Ecto neural progenitor cell (in vitro differentiated cells): ENCODE measurements at places on chromosomes 2 and 18.

- DNase-seq, result no peak
Measured at GRCh38 chr2:196957881-196958525, 31.5 kb upstream of the PGAP1 start.

DNA sequence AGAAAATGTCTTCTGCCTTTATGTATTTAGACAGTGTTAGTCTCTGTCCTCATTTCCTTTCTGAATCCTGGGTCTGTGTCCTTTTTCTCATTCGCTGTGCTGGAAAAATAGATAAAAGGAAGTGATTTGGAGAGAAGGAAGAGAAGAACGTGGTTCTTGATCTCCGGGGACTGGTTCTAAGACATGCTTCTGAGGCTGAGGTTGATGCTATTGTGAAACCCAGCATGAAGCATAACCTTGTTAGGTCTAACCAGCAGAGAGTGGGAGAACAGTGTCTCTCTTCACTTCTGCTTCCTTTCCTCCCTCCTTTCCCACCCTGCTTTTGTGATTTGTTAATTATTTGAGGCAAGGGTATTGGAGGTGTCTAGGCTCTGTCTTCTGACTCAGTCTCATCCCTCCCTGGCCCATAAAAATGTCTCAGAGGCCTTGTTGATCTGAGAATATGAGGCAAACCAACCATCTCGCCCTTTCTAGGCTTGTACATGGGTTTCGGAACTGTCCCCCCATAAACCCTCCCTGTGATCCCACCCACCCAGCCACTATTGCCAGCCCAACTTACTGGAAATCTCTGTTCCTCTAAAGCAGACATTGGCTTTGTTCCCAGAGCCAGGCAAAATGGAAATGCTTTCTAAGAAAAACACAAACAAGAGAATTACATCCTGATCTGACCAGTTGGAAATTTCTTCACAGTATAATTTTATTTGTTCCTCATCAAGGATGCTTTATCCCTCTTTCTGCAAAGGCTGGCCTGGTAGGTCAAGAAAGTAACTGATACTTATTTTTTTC, 360.6 kb upstream of the TNP1 start:
- DNase-seq, result no peak

DNA sequence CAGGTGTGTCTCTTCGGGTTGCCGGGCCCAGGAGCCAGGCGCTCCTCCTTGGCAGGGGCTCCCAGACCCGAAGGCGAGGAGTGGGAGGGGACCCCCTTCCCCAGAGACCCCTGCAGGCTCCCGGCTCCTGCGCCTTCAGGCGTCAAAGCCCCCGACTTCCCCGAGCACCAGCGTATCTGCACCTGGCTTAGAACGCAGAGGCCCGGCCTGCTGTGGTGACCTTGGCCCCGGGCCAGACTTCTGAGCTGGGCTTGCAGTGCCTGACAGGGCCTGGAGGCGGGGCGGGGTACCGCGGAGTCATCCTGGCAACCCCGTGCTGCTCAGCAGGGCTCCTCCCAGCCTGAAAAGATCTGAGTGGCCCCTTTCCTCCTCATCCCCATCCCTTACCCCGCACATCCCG, 27.0 kb downstream of the SKA1 start:
- no peak for DNase-seq

GRCh38 chr2:152655880-152656279, 61.4 kb downstream of the PRPF40A start:
- no peak for DNase-seq

GRCh38 chr2:239326831-239327535, 73.8 kb downstream of the HDAC4 start:
- peak; percentile 31 for DNase-seq

- no peak for DNase-seq
Measured at GRCh38 chr2:83055376-83056010, 1403.6 kb downstream of the SUCLG1 start.

DNA sequence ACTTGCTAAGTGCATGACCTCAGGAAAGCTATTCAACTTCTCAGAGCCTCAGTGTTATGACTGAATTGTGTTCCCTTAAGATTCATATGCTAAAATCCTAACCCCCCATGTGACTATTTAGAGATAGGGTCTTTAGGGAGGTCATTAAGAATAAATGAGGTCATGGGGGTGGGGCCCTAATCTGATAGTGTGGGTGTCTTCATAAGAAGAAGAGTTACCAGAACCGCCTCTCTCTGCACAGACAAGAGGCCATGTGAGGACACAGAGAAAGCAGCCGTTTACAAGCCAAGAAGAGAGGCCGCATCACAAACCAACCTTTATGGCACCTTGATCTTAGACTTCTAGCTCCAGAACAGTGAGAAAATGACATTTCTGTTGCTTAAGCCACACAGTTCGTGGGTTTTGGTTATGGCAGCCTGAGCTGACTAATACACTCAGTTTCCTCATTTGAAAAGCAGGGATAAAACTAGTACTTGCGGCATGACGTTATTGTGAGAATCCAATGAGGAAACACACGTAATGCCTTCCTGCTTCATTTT, 9.9 kb downstream of the SH2D6 start:
- DNase-seq, result no peak

GRCh38 chr18:62925031-62925688, 209.8 kb downstream of the PHLPP1 start:
- DNase-seq, result no peak

DNA sequence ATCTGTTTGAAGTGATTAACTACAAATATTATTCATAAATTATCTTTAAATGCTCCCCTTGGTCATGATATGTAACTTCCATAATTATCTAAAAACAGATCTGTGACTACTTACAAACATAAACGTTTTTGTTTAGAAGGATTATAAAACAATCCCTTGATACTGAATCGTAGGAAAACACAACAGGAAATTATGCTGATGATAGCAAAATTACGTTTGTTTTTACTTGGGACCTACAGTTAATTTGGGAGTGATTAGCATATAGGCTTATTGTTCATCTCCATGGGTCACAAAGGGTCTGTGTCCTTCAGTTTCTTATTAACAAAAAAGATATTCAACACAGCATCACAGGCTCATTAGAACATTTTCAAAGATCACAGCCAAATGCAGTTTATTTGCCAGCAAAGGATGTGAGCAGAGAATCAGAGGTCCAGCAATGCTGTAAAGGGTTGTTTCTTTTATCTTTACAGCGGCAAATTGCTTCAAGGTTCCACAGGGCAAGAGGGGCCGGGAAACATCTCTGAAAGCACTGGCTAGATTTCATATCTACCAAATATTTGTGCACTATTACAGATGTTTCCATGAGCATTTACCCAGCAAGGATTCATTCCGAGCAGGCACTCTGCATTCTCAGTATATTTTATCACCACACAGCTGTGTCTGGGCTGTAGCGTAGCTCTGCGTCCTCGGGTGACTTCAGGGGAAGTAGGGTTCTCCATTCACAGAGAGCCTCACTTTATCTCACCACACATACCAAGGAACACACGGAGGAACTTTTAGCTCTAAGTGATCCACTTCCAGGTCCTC, 4.1 kb downstream of the CCDC195 start:
- DNase-seq, result no peak

DNA sequence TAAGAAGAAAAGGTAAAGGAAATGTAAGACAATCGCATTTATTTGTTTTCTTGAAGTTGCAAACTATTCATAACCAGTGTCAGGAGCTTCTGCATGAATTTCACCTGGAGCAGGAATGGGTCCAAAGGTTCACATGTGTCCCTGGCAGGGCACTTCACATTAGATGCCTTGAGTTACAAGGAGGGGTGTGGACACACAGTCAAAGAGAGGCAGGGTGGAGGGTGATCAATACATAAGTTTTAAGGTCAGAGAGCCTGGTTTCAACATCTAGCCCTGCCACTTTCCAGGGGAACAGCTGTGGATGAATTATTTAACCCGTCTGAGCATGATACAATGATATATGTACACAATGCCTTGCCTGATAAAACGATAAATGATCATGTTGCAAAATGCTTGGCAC, 321.4 kb downstream of the CYP26B1 start:
- DNase-seq, result peak; percentile 16

DNA sequence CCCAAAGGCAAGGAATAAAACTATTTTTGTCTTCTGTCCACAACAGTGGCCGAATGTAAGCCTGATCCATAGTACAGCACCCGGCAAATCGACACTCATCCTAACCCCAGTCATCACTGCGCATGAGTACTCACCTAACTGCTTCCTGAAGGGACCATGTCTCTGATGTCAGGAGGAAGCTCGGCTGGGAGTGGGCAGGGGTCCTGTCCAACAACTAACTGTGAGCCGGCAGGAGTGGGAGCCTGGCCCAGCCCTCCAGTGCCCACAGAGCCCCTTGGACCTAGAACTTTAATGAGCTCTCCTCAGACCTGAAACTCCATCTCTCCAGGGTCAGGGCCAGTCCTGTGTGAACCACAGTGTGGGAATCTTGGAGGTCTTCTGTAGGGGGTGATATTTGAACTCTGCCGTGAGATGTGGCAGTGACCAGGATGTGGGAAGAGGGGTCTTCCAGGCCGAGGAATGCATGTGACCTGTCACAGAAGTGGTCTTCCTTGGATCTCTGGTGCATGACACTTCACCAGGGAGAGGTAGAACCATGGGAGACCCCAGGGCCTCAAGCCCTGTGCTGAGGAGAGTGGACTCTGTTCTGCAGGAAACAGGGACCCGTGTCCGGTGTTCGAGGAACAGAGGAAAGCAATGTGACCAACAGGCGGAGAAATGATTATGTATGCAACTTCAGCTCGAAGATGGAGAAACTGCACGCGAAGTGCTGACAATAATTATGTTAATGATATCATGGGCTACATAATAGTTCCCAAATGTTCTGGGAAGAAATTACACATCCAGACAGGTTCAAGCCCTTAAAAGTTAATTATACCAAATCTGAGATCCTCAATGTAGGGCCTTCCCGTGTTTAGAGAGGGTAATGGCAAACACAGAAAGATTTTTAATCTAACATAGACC, 240.1 kb upstream of the HDAC4 start:
- DNase-seq, result peak; percentile 29

- DNase-seq, result no peak
Measured at GRCh38 chr2:144378551-144378950, 141.4 kb downstream of the ZEB2 start.

GRCh38 chr2:63651861-63652651, 63.3 kb downstream of the MDH1 start:
- no peak for DNase-seq

DNA sequence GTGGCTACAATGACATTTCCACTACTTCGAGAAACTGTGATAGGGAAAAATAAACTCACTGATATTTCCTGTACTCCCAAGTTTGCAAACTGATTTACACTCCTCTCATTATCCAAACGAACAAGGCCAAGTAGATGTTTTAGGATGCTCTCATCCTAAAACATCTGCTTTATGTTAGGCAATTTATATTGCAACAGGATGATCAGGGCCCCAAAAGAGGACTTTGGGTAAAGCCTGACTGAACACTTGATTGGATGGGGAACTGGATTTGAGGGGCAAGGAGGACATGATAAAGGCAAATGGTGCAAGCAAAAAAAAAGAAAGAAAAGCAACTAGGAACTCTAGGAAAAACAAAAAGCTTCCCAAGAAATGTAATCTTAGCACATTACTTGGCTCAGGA, 2.1 kb upstream of the HES6 start:
- DNase-seq, result no peak

DNA sequence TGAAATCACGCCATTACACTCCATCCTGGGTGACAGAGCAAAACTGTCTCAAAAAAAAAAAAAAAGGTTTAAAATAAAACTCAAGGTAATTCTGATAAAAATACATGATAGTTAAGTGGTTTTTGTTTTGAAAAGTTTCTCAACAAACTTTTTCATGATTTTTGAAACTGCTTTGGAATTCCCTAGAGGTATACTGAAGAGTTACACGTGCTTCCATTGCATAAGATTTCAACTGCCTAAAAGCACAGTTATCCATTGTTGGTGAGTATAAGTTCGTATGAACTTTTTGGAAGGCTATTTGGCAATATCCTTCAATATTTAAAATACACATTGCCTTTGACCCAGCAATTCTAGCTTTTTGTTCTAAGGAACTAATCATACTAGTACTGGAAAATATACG, 74.9 kb downstream of the USP34 start:
- DNase-seq, result no peak

- no peak for DNase-seq
Measured at GRCh38 chr18:21452796-21453510, 147.6 kb downstream of the ESCO1 start.

GRCh38 chr2:136766073-136766404, 694 bp downstream of the THSD7B start:
- DNase-seq, result no peak

DNA sequence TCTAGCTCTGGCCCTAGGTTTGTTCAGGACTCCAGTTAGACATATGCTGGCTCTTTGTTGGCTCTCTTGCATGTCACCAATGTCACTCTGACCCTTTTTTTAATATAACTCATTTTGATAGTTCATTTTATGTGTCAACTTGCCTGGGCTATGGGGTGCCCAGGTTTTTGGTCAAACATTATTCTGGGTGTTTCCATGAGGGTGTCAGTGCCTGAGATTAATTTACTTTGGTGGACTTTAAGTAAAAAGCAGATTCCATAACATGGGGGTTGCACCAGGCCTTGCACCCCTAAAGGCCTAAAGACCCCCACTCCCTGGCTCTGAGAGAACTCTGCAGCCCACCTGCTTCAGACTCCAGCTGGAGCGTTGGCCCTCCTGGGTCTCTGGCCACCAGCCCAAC, 48.1 kb upstream of the SNTG2 start:
- DNase-seq, result no peak

DNA sequence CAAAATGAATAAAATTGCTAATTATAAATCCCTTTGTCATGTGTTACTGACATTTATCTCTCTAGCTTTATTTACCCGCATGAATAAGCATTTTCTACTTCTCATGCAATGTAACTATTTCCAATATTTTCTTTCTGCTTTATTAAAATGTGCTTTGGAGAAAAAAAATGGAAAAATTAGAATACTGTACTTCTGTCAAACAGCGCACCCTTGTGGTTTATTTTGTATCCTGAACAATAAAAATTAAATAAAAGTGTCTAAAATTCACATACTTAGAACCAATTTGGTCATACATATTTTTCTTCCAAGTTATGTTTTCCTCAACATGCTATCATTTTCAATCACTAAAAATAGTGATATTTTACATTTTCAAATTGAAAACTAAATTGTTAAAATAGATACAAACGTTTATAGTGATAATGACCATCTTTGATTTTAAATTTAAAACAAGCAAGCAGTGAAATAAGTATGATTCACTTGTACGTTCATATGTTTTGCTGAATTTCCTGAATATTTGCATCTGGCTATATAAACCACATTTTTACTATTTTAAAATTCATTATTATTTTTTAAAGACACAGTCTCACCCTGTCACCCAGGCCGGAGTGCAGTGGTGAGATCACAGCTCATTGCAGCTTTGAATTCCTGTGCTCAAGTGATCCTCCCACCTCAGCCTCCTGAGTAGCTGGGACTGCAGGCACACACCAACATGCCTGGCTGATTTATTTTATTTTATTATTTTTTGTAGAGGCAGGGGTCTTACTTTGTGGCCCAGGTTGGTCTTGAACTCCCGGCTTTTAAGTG, 95.9 kb upstream of the GRB14 start:
- DNase-seq, result no peak

- DNase-seq, result no peak
Measured at GRCh38 chr2:88247531-88247930, 77.4 kb downstream of the THNSL2 start.

- no peak for DNase-seq
Measured at GRCh38 chr2:33652830-33653229, 53.7 kb upstream of the FAM98A start.
